ENCODE measurements at places on chromosomes 6 and 20.

GRCh38 chr20:24318569-24319352, 150.7 kb upstream of the SYNDIG1 start:
- DNase-seq = no peak

DNA sequence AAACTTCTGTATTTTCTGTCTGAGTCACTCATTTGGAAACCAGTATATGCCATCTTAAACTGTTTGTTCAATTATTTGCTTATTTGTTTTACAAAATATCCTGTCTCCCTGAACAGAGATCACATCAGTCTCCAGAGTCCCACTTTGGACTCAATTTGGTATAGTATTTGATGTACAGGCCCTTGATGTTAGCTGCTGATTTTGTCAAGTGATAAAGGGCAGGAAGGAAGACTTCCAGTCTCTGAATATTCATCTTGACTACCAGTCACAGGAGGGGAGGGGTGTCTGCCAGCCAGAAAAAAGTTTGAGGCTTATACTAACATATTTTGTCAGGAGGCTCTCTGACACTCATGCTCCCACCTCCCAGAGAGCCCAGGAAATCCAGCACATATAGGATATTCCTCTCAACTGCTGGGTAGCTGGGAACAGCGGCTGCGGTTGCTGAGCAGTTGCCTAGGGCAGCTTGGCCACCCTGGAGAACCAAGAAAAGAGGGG, 376.8 kb upstream of the RUNX2 start:
- no peak for DNase-seq

GRCh38 chr6:83808926-83809325, 44.2 kb upstream of the RIPPLY2 start:
- no peak for DNase-seq

- DNase-seq = no peak
Measured at GRCh38 chr20:17722493-17723300, 22.9 kb downstream of the BANF2 start.

- DNase-seq = peak; percentile 70
Measured at GRCh38 chr6:83371423-83371822, 59.4 kb downstream of the ME1 start.

- DNase-seq = peak; percentile 64
Measured at GRCh38 chr6:54916858-54917257, 70.3 kb downstream of the FAM83B start.

DNA sequence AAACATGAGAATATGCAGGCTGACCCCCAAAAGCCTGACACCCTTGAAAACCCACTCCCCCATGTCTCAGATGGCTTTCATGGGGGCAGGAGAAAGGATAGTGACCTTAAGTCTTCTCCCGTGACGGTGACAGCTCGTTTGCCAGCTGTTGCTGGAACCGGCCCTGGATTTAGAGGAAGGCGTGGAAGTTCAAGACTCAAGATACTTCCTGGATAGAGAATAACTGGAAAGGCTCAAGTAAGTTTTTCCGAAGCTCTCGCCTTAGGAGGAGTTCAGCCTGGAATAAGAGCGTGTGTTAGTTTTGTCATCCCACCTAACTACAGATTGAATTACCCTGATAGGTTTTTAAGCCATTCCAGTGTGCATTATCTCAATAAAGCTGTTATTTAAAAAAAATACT, 11.6 kb upstream of the MTG2 start:
- DNase-seq = no peak

DNA sequence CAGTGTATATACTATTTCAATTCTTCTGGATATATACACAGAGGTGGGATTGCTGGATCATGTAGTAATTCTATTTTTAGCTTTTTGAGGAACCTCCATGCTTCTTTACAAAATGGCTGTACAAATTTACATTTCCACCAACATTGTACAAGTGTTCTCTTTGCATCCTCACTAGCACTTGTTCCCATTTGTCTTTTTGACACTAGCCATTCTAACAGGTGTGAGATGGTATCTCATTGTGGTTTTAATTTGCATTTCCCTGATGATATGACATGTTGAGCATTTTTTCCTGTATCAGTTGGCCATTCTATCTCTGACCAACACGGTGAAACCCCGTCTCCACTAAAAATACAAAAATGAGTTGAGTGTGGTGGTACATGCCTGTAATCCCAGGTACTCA, 68.1 kb upstream of the PMEPA1 start:
- DNase-seq = no peak

DNA sequence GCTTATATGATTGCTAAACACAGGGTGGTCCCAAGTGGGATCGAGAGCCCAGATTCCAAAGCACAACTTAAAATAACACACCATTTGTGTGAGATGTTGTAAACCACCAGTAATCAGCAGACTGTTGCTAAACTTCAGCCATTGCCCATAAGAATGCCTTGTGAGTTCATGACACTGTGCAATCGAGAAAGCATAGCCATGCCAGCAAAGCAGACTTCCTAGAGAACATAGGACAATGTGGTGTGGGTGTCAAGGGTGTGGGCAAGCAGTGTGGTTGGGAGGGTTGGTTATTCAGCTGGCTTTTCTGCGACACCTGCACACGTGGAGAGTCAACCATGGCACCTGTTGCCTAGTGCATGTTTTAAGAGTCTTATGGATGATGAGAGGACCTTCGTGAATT, 16.1 kb upstream of the CALHM6 start:
- no peak for DNase-seq

GRCh38 chr20:14576196-14576877, 238.9 kb upstream of the FLRT3 start:
- no peak for DNase-seq

GRCh38 chr6:38103921-38104320, 284.4 kb downstream of the ZFAND3 start:
- DNase-seq = no peak

- DNase-seq = no peak
Measured at GRCh38 chr20:42609618-42610017, 580.1 kb downstream of the PTPRT start.

GRCh38 chr6:63774961-63775360, 139.4 kb downstream of the PHF3 start:
- peak; percentile 48 for DNase-seq

- DNase-seq = no peak
Measured at GRCh38 chr6:70421509-70421908, 8.2 kb downstream of the FAM135A start.

DNA sequence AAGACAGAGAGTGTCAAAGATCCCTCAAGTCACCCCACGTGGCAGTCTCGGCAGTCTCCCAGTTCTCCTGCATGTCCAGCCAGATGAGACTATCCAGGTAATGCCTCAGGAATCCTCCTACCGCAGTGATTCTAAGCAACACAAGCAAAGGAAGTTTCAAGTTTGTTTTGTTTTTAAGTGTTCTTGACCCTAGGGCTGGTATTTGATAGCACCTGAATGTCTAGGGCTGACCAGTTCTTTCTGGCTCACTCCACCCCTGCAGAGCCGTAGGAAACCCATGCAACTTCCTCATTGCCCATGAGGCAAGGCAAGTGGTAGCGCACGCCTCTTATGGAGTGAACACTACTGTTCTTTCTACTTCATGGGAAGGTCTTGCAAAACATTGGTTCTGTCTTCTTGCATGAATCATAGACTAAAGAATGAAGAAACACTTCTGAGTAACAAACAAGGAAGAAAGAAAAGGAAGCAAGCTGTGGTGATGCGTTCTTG, 24.8 kb upstream of the FOXQ1 start:
- DNase-seq = peak; percentile 89

DNA sequence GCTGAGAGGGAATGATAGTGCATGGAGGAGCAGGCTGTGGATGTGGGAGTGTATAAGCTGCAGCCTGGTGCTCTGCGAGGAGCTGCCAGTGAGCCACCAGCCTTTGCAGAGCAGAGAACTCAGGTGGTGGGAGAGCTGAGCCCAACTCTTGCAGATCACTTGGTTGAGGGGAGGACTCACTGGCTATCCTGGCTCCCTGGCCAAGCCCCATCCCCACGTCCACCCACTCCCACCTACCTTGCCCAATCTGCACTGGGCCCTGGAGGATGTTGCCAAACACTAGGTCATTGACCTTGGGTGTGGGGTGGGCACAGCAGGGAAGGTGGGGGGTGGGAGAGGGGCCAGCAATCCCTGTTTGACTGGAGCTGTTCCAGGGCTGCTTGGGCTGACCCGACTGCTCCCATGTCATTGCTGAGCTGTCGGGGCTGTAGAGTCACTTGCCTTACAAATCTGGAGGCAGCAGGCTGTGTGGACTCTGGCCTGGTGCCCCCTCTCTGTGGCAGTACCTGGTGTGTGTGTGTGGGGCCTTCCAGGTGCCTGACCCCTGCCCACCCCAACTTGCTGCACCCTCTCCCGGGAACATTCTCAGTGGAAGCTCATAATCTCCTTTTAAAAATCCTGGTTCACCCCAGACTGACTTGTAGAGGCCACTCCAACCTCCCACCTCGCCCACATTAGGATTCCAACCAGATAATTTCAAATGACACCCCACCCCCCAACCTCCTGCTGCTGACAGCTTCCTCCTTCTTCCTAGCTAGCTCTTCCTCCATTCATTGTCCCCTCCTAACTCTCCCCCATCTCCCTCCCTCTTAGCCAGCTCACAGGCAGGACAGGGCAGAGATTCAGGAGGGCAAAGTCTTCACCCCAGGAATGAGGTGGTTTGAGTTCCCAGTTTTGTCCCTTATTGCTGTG, 162.3 kb downstream of the MRPL14 start:
- DNase-seq = no peak

- no peak for DNase-seq
Measured at GRCh38 chr6:3545156-3545555, 88.3 kb upstream of the SLC22A23 start.

- DNase-seq = no peak
Measured at GRCh38 chr6:166705069-166705468, 78.0 kb upstream of the RPS6KA2 start.

DNA sequence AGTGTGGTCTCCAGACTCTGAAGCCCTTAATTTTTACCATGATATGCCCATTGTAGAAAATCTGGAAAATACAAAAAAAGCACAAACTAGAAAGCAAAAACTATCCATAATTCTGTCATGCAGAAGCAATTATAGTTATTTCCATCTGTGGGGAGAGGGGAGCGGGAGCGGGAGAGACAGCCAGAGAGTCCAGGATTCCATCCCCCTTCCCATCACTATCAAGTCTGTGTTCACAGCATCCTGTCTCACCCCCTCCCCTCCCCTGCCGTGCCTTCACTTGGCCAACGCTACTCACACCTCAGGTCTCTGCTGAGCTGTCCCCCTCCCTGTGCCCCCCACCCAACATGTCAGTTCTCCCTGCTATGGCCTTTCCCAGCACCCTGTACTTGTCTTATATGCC, 14.5 kb downstream of the RIMS4 start:
- DNase-seq = no peak

- no peak for DNase-seq
Measured at GRCh38 chr6:157620944-157621343, 202.1 kb upstream of the SNX9 start.

DNA sequence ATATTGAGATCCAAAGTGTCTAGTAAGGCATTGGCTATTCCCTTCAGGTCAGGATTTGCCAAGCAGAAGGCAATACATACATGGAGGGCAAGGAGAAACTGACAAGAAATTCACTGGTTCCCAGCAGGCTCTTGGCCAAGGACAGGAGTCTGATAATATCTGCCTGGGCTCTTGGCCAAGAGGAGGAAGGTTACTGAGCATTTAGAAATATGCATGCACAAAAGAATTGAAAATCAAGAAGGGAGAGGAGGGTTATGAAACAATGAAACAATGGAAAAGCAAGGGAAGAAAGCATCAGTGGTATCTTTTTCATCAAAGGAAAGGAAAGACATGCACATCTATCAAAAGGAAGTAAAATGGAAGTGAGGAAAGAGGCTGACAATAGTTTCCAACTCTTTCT, 42.4 kb downstream of the ARHGAP18 start:
- peak; percentile 67 for DNase-seq

DNA sequence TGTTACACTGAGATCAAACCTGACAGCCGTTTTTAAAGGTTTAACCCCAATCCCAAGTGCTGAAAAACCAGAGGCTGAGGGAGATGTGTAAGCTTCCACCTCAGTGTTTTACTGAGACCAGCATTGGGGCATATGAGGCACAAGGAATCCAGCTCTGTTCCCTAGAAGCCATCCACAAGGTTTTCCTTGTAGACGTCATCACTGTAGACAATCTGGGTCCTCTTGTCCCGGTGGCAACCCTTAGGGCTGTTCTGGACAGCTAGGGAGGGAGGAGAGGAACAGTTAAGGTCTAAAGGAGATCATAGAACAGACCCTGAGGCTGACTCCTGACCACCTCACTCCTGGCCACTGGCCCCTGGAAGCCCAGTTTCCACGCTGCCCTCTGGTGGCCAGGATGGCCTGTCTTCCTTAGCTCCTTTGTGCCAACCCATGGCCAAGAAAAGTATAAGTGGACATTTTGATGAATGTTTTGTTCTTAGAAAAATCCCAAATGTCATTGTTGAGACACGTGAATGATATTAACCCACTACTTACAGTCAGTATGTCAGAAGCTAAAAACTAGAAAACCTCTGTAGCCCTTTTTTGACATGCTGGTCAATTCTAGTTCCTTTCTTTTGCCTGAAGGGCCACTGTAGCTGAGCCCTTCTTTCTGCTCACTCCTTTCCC, 6.4 kb downstream of the CFB start:
- peak; percentile 53 for DNase-seq

DNA sequence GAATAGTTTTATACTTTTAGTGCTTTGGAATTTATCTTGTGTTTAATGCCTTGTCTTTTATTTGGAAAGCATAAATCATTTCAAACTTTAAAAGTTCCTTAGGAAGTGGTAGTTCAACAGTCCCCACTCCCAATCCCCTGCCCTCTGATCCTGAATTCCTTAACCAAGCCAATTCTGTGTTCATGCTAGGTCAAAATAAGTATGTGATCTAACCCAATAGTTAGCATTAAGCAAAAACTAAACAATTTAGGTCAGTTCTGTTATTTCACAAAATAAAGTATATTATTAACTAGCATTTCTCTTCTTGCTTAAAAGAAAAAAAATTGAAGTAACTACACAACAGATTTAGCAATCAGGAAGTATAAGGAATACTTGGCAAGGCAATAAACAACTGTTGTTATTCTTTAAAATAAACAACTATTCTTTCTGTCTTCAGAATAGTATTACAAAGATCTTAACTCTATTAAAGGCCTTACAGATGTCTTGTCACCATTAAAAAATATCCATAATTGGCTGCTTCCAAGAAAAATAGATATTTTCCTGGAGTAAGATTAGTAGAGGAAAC, 37.0 kb downstream of the AKIRIN2 start:
- no peak for DNase-seq

- peak; percentile 86 for DNase-seq
Measured at GRCh38 chr6:135212020-135212806, 31.1 kb downstream of the MYB start.

GRCh38 chr20:44990957-44991356, 24.6 kb downstream of the STK4 start:
- no peak for DNase-seq
